ENCODE measurements at places on chromosomes 2 and 18.

GRCh38 chr2:202635428-202636212 lies 851 bp downstream of the FAM117B start:
- DNase-seq, result peak; percentile 76

DNA sequence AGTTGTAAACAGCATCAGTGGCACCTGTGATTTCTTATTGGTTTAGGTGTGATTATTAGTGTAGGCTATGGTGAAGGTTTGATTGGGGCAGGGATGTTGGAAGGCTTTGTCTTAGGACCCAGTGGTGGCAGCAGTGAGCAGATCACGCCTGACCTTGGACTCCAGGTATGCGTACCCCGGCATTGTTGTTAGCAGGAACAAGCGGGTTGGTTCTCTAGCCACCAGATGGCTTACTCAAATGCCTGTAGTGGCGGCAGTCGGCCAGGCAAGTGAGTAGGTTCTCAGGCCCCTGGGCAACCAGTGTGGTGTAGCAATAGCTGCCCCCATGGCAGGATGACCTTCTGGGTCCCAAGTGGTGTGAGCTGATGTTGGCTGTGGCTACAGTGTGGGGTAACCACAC lies 558.3 kb downstream of the KCNJ3 start:
- no peak for DNase-seq

DNA sequence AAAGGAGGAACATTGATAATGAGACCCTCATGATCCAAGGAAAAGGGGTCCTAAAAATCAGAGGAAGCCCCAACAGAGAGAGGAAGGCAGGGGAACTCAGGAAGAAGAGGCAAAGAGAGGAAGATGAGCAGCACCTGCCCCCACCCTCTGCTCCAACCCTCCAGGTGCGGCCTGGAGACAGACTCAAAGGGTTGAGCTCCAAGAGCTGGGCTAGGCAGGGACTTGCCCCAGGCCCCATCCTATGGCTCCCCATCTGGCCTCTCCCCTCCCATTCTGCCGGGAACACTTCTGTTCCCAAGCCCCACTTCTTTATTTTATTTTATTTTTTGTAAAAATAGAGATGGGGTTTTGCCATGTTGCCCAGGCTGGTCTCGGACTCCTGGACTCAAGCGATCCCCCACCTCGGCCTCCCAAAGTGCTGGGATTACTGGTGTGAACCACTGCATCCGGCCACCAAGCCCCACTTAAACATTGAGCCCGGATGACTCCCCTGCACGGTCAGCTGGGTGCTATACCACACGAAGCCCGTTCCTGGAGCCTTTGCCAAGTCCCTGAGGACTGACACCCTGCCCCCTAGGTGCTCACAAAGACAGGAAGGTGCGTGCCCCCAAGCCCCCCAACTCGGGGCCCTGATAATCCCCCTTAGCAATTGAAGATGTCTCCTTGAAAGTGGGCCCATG lies 3.8 kb upstream of the GPR55 start:
- no peak for DNase-seq

DNA sequence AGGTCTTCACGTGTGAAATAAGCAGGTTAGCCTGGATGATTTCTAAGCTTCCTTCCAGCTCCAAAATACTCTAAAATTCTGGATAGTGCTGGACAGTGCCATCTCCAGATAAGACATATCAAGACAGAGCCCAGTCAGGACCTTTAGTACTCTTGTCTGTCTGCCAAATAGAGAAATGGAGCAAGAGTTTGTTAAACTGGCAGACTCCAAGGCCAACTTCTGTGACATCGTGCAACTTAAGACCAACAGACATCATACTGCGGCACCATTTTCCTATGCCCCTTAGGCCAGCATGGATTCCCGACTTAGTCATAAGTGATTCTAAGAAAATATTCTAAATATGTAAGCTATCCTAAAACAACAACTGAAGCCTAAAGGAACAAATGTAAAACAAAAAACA lies 118.6 kb downstream of the RBMS1 start:
- no peak for DNase-seq

GRCh38 chr2:143679617-143680016 lies 550.4 kb downstream of the ARHGAP15 start:
- DNase-seq, result no peak

DNA sequence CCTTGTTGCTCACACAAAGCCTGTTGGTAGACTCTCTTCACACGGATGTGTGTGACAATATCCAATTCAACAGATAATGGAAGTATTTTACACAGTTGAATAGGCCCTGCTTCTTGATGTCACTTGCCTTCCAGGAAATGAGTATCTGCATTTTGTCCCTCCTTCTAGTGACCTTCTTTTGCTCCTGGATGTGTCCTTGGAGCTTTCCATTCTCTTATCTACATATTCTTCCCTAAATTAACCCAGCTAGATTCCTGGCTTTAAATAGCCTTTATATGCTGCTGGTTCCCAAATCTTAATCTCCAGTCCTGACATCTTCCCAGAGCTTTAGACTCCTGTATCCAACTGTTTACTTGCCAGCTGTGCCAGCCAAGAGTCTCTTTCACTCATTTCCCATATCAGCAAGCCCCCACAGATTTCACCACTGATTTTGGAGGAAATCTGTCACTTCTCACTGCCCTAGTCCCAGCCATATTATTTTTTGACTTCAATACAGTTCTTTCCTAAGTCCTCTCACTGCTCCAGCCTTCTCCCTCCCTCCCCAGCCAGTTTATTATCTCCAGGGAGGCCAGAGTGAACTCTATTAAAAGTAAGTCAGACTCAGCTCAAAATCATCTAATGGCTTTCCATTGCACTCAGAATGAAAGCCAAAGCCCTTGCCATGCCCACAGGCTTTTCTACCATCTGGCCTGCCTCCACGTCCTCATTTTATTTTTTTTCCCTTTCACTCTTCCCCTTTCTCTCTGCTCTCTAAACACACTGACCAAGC lies 170.0 kb downstream of the PDE11A start:
- no peak for DNase-seq

- no peak for DNase-seq
Observed at GRCh38 chr2:48050711-48051110, 144.4 kb upstream of the FBXO11 start.

DNA sequence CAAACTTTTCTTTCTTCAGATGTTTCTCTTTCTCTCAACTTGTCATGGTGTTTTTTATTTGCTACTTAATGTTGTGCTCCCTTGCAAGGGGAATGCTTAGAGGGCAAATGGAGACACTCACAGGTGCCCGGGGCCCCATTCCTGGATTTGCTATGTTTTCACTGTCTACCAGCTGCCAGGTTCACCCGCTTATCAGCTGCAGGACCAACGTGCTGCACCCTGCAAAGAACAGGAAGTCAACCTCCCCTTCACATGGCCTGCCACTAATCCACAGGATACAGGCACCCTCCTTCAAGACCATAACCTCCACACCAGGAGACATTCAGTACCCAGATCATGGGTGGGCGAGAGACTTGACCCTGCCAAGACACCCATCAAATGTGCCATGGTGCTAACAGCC lies 237.6 kb upstream of the STON1 start:
- DNase-seq, result peak; percentile 34

- no peak for DNase-seq
Observed at GRCh38 chr2:86305915-86306254, 31.5 kb downstream of the REEP1 start.

GRCh38 chr2:234308813-234309195 lies 188.1 kb downstream of the ARL4C start:
- peak; percentile 84 for DNase-seq

DNA sequence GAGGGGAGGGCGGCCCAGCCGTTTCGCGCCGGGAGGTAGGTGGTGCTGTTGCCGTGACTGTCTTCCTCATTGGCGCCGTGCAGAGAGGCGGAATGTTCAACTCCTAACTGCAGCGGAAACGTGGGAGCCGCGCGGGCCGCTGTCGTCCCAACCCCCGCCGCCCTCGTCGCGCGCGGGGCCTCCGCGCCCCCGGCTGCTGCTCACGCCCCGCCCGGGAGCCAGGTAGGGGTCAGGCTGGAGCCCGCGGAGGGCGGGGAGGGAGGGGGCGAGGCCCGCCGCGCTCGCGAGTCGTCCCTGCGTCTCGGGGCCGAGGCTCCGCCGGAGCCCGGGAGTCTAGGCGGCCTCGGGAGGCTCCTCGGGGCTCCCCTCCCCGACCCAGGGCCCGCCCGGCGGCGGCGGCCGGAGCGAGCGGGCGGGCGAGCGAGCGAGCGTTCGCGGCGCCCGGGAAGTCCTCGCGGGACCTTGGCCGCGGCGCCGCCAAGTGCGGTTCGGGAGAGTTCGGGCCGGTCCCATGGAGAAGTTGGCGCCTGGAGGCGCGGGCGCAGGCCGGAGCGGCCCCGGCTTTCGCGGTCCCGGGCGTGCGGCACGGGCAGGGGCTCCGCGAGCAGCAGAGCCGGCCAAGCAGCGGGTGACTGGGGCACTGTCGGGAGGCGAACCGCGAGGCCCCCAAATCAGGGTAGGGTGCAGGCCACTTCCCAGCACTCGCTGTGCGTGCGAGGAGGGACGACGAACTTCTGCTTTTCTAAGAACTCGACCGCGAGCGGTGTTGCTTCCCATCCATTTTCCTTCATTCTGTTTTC lies at the start of gene MAP3K20:
TSS of gene MAP3K20 (plus strand) at position 66 of the 800 bp plus-strand sequence. CDS start 15,186 bp downstream, outside the sequence.
- peak; percentile 95 for DNase-seq

DNA sequence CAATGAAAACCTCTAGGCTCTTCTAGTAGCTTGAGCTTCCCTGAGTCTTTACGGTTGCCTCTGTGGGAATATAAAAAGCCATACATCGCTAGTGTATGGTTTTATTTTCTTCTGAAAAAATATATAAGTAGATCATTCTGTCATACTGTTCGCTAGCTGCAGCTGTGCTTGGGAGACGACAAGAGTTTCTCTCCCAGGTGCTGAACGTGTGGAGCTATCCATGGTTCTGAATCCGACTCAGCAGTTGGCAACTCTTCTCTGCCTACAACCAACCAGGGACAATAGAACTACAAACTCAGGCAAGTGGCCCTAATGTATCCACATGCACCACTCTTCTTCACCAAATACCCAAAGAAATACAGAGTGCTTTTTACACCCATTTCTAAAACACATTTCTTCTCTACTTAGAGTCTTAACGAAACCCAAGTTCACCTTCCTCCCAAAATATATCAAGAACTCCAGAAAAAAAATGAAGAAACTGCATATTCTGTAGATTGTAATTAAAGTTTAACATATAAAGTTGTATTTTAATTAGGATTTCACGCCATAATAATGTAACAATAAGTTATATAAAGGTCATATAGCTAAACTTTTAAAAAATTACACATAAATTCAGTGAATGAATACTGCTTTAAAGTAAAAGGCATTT lies 2.2 kb upstream of the KCNH7 start:
- peak; percentile 81 for DNase-seq

- peak; percentile 91 for DNase-seq
Observed at GRCh38 chr2:430291-431040, 142.6 kb upstream of the ALKAL2 start.

DNA sequence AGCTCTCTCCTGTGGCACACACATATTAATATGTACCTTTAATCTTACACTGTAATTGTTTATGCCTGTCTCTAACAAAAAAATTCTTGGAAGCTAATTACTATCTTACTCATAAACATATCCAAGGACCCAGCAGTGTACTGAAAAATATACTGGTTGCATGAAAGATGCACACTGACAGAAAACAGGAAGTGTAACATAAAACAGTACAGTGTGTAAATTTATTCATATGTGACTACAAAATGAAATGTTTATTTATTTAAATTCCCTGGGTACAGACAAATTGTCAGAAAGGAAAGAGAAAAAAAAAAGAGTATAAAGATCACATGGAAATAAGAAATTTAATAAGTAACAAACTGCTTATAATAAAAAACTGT lies 28.5 kb downstream of the TMEM131 start:
- peak; percentile 30 for DNase-seq

DNA sequence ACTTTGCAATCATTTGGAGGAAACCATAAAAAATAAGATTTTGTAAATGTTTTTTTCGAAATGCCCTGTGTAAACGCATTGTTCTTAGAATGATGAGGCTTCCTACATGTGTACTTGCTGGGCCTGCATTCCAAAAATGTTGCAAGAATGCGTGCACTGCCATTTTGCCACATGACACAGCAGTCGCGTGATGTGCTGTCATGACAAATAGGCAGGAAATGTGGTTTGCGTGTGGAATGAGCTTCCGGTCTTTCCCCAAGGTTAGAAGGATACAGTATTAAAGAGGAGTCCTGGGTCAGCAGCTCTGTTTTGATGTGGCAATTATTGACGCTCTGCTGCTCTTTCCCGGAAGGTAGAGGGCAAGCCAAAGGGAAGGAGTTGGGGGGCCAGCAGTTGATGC lies 18.1 kb upstream of the SERPINB2 start:
- DNase-seq, result peak; percentile 15

- DNase-seq, result no peak
Observed at GRCh38 chr2:46267616-46268015, 29.6 kb upstream of the EPAS1 start.

DNA sequence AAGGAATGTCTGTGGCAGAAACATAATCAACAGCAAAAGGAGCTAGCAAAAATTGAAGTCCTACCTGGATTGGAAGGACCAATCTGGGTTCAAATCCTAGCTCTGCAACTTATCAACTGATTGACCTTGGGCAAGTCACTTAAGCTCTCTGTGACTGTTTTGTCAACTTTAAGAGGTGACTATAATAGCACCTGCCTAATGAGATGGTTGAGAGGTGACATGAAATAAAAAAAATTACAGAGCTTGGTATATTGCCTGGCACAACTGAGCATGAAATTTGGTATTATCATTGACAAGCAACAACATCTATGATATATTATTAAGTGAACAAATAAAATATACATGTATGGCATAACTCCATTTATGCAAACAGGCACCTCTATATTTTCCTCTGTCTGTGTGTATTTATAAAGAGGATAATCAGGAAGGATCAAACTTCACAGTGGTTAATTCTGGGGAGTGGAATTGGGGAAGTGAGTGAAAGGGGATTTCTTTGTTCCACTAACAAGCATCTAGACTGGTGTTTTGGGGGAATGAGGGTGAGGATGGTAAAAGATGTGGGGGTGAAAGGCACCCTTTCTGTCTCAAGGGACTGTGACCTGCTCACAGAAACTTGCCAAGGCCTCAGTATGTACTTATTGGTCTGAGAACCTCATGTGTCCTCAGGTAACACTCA lies 132.8 kb upstream of the SERTAD2 start:
- DNase-seq, result peak; percentile 51

All from common myeloid progenitor, CD34-positive (primary cell).